ENCODE measurements at places on chromosomes 3 and 15.
A peak's percentile ranks its signal among the peaks of the same experiment; 100 is the strongest.

DNA sequence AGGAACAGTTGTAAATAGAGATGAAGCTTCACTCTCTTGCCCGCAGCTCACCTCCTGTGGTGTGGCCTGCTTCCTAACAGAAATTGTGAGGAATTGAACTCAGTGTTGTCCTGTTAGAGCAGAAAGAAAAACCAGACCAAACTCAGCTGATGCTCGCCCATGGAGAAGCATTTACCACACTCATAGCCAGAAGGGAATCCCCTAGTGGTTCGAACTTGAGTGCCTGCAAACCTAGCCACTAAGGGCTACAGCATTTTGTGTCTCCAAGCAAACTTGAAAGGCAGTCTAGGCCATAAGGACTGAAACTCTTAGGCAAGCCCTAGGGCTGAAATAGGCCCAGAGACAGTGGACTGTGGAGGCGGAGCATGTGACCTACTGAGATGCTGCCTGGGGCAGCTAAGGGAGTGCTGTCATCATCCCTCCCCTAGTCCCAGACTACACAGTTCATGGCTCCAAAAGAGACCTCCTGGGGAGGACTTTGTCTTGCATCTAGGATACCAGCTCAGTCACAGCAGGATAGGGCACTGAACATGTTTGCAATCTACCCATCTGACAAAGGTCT is 44.5 kb upstream of the MCTP2 start:
- DNase-seq = no peak

DNA sequence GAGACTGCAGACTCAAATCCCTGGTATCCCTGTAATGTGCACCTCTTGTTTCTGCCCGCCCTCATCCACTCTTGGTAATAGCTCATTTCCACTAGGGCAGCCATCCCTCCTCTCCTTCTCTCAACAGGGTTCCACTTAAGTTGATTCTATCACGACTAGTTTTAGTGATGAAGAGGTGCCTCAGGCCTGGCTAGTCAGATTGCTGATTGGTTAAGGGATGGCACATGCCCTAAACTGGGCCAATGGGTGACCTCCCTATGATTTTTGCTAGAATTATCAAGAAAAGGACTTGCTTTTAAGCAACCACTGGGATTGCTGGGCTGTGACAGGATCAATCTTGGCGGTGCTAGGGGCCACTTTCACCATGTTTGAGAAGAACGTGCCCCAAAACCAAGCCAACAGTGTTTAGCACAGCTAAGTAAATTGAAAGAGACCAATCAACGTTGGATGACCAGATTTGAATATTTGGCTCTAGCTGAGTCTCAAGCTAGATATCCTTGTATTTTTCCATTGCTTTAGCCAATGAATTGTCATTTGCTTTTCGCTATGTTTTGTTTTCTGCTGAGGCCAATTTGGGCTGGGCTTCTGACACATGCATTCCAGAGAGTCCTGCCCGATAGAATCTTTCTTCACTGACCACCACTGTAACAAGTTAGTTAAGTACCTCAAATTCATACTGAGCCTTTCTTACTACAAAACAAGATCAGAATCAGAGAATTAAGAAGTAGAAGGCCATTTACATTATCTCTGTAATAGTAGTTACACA is 131.0 kb downstream of the PDZRN3 start:
- DNase-seq = peak; percentile 18

GRCh38 chr3:128549283-128550112 is 56.5 kb upstream of the GATA2 start:
- no peak for DNase-seq

- DNase-seq = no peak
Measured at GRCh38 chr3:129161860-129162271, 1.0 kb upstream of the ISY1 start.

GRCh38 chr3:4739289-4740236 is 239.7 kb upstream of the BHLHE40 start:
- no peak for DNase-seq

DNA sequence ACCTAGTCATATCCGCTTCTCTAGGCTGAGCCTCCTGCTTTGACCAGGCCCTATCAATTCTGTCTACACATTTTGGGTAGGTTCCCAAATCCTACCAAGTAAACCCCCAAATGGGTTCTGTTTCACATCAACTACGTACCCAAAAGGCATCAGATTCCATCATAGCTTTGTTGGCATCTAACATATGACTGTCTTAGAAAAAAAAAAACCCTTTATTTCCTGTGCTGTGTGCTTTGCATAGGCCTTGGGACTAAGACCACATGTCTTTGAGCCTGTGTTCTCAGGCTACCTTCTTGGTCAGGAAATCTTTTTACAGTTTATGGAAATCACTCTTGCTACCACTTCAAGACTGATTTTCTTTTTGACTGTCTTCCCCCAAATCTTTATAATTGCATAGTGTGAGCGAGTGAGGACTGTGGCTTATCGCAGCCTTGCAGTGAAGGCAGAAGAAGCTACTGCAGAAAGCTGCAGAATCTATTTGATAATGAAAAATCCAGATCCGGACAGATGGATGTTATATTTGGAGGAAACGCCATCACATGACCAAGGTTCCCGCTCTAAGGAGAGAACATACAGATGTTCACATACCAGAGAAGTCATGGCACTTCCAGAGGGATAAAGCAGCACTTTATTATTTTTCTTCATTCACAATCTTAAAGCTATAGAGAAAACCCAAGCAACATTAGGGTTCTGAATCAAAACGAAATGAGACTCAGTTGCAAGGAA is 111.2 kb downstream of the EOMES start:
- DNase-seq = no peak

DNA sequence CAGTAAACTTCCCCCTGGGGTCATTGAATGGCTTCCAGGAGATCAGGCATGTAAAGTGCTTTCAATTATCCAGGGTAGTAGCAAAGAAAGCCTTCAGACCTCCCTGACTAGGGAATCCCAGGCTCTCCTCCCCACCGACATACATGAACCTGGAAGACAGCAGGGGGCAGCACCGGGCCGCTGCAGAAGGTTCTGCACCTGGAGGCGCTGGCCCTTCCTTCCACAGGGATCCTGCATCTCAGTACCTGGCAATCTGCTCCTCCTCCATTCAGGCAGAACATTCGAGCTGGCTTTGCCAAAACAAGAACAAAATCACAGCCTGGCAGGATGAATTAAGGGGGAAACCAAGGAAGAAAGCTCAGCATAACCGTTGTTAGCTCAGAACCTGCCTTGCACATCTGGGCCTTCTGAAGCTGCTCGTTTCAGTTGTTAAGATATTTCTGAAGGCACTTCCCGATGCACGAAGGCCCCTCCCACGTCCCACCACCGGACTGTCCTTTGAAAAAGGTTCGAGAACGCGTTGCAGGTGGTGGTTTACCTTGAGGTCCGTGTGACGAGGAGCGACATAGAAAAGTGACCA is 237.7 kb downstream of the SLCO3A1 start:
- DNase-seq = no peak

DNA sequence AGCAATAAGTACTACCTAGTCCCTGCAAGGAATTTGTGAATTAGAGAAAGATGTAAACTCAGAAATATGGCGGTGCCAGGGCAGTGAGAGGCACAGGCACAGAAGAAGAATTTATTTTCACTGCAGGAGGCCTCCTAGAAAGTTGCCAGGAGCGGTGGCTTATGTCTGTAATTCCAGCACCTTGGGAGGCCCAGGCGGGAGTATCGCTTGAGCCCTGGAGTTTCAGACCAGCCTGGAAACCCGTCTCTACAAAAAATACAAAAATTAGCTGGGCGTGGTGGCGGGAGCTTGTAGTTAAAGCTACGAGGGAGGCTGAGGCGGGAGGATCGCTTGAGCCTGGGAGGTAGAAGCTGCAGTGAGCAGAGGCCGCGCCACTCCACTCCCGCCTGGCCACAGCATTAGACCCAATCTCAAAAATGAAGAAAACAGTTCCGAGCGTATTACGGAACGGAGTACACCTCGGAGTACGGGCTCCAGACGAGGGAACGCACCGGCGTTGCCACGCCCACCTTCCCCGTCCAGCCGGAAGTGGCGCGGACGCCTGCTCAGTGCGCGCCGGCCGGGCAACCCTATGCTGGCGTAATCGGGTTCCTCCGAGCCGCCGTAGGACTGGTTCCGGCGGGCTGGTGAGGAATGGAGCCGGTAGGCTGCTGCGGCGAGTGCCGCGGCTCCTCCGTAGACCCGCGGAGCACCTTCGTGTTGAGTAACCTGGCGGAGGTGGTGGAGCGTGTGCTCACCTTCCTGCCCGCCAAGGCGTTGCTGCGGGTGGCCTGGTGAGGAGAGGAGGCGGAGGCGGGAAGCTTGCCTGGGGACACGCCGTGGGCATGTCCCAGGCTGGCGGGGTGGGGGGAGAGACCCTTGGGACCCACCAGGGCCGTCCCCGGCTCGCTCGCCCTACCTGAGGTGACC is at the start of gene FBXO22:
FBXO22 (plus strand) TSS at position 548 of the 909 bp plus-strand sequence; CDS start at position 634, 86 bp downstream.
- DNase-seq = peak; percentile 84

- no peak for DNase-seq
Measured at GRCh38 chr3:150933473-150933995, 28.3 kb upstream of the MINDY4B start.

- no peak for DNase-seq
Measured at GRCh38 chr3:195062866-195063540, 208.0 kb downstream of the XXYLT1 start.

DNA sequence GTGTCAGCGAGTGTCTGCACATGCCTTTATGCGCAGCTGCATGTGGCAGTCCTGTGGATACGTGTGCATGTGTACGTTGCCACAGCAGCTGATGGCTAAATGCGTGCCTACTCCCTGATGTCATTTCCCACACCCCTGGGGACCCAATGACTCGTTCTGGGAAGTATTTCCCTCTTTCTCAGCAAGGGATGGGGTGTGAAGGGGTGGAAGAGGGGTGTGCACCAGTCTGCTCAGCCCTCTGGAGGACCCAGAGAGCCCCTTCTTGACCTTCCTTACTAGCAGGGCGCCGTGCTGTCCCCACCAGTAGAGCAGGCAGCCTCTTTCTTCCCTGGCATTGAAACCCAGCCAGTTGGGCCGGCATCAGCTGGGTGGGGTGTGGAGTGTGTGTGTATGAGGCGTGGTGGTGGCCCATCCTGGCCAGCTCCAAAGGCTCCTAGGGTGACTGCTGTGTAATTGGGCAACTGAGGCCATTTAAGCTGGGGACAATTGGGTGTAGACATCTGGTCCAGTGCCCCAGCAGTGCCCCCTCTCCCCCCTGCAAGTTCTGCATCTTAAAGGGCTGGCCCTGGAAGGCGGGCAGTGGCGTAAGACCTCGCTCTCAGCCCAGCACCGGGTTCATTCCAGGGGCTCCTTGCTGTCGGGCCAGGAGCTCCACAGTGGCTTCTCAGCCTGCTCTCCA is 19.2 kb downstream of the SNX33 start:
- DNase-seq = peak; percentile 61

- DNase-seq = no peak
Measured at GRCh38 chr15:68028137-68028887, 25.8 kb upstream of the PIAS1 start.

DNA sequence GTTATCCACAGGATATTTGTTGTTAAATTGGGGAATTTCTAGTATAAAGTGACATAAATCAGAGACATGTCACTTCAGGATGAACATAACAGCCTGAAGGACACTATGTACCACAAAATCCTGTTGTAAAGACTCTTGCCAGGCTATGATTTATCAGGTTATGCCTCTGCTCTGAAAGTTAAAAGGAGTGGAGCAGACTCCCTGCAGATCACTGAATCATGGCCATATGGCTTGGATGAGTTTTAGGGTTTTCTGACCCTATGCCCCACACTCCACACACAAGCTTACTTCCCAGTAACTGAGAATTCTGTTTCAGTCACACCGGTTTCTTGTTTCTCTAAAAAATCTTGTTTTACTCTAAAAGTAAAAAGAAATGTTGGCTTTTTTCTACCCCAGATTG is 869.4 kb downstream of the NAALADL2 start:
- DNase-seq = no peak

- DNase-seq = peak; percentile 18
Measured at GRCh38 chr3:53194210-53195065, 33.4 kb downstream of the PRKCD start.

DNA sequence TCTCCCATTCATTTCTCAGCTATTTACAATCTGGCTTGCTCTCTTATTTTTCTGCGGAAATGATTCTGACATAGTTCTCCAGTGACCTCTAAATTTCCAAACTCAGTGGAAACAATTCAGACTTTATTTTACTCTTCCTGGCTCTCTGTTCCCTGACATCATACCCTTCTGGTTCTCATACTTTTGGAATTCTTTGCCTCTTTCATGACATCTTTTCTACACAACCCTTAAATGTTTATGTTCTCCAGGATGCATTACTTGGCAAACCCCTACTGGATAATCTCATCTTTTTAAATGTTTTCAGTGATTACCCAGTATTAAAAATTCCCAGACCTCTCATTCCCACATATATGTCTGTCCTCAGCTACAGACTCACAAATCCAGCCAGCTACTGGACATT is 23.9 kb upstream of the PLSCR4 start:
- DNase-seq = no peak

- no peak for DNase-seq
Measured at GRCh38 chr3:122355612-122356011, 27.4 kb downstream of the MIX23 start.

DNA sequence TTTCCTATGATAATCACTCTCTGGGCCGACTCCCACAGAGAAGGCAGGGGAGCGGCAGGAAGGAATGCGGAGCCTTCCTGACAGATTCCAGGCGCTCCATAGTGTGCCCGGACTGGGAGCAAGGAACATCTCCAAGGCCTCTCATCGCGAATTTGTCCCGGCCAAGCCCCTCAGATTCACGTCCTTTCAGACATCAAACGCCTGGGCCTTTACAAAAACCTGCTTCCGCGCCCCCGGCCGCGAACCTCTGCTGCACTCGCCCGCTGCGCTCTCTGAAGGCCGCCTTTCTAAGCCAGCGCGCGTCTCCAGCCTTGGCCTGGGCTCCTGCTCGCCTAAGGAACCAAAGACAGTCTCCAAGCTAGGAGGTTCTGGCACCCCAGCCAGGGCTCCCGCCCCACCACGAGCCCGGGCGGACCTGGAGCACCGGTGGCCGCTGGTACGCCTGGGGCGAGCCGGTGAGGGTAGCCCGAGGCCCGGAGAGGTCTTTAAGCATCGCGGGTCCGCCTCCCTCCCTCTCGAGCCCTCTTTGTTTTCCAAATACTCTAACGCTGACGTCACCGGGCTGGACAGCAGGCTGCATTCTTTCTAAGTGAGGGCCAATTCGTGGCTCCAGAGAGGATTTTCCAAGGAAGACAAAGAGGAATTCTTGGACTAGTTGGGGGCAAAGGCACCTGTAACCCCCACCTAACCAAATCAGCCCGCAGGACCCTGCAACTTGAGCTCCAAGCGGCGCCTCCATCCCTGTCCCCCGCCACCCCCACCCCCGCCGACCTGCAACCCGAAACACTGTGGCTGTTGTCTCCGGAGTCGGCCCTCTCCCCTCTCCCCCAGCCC is 759 bp downstream of the AMOTL2 start:
- peak; percentile 76 for DNase-seq

DNA sequence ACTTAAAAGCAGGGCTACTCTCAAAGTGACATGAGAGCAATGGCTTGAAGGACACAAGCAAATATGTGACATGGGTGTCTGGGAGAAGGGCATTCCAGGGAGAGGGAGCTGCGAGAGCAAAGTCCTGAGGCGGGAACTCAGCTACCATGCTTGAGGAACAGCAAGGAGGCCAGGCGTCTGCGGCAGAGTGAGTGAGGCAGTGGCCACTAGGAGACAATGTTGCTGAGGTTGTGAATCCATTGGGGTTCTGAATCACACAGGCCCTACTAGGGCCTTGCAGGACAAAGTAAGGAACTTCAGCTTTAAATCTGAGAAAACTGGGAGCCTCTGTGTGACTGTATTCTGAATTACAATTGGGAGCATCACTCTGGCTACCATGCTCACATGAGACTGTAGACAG is 94.1 kb upstream of the PRICKLE2 start:
- no peak for DNase-seq

GRCh38 chr3:116971531-116971930 is 262.0 kb downstream of the TUSC7 start:
- DNase-seq = no peak

GRCh38 chr3:33954956-33955355 is 156.5 kb downstream of the PDCD6IP start:
- DNase-seq = no peak

Measured in Caki2 (cell line).